ENCODE measurements at places on chromosomes 12 and 14.

DNA sequence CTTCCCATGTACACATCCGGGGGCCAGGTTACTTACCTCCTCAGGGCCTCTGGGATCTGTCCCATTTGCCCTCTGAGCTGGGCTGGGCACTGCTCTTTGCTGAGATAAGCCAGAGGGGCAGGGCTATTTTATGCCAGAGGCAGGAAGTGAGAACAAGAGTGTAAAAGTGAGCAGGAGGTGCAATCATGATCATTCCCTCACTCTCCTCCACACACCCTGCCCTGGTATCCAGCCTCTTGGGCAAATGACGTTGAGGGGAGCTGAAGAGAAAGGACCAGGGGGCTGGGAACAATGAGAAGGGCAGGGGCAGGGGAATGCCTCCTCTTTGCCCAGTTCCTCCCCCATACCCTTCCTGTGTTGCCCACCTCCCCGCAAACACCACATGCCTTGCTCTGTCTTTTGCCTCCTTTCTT, 4.2 kb downstream of the LPAR5 start:
- no peak for DNase-seq

DNA sequence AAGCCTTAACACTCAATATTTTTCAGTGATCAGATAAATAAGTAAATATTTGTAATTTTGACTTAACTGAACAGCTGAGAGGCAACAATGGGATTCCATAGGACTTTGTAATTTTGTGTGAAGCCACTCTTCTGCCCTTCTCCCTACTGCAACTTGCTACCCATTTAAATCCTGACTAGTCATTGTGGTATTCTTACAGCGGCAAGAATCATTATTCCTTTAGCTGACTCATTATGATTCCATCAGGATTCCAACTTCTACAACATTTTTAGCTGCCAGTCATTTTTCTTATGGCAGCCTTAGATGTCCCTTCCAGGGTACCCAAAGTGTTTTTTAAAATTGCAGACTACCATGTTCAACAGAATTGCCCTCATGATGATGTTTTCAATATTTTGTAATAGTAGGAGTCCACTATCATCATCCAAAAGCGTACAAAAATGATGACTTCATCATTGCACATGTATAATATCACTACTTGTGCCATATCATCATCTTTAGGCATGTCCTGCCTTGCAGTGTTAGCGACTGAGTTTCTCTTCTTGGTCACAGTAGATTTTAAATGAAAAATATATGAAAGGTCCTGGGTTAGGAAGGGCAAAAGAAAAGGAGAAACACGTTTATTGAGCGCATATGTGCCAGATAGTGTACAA, 5.1 kb upstream of the MAGOHB start:
- no peak for DNase-seq

- no peak for DNase-seq
Measured at GRCh38 chr12:56591126-56591525, 39.0 kb downstream of the BAZ2A start.

GRCh38 chr14:105285174-105285573, 15.6 kb downstream of the BRF1 start:
- DNase-seq, result no peak

DNA sequence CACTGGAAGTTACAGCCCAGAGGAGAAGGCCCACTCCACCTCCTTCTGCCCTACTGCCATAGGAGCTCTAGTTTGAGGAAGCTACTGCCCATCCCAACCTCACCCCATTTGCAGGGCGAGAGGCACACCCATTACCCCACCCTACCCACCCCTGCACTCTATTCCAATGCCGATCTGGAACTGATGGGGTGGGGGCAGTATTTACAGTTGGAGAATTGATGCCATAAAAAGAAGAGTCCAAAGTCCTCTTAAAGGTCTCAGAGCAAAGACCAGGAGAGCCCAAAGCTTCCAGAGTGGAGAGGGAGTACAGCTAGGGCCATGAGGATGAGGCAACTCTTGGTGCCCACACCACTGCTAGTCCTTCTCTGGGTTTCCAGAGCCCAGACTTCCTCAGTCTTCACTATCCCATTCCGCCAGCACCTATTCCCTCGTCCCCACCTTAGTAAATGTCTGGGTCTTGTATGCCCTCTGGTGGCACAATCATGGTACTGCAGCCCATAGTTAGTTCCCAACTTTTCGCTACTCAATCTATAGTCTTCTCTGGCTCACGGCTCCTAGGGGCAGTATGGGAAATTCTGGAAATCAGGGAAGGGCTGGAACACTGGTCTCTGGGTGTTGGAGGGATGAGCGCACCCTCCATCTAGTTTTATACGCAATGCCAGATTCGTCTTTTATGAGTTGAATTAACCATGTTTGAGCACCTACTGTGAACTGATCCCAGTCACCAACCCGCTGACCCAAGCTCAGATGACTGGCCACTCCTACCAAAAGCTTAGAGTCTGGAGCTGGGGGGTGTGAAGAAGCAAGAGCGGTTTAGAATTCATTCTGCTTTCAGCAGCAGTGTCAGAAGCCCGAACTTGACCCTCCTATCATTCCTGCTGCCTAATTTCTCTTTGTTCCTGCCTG, 6.9 kb upstream of the ADCY6 start:
- DNase-seq, result peak; percentile 54

DNA sequence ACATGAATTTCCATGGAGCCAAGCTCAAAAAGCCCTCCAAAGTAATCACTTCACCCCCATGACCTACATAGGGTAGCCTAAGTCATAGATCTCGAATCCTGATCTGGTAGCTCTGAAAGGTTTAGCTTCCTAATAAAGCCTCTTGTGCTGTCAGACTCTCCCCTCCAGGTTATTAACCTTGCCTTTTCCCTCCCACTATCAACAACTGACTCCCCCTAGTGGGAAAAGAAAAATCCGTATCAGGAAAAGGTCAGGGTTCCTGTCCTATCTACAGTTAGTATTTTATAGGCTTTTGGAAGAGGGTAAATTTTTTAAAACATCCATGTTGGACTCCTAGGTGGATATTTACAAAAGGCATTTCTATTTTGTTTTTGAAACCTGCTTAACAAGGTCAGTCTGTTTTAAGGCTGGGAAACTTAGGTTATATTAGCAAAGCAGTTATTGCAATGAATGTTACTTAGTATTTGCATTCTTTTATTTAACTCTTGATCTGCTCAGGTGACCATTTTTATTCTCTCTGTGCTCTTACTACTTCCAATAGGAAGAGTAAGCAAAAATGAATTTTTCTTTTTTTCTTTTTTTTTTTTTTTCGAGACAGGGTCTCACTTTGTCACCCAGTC, 8.0 kb downstream of the YY1 start:
- no peak for DNase-seq

DNA sequence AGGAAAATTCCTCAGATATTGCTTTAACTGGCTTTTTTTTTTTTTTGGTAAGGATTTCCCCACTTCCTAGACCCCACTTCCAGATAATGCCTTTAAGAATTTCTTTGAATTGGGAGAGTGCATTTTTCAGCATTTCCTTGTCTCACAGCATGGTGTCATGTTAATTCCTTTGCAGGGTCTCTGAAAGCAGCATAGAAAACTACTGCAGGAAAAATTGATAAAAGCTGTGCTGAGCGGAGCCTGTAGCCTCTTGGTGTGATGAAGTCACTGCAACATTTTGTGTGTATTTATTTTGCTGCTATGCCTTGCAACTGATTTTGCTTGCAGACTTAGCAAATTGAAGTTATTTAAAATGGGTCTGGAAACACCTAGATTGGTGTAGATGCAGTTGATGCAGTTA, 2.7 kb downstream of the ANO4 start:
- DNase-seq, result no peak
